LHCN-M2 (cell line): ENCODE measurements at places on chromosomes 11 and 22.

- no peak for DNase-seq
These were observed 79.5 kb downstream of the ST3GAL4 start for GRCh38 chr11:126434950-126435335.

- DNase-seq = no peak
These were observed 6.2 kb downstream of the STIM1 start for GRCh38 chr11:3861683-3862082.

DNA sequence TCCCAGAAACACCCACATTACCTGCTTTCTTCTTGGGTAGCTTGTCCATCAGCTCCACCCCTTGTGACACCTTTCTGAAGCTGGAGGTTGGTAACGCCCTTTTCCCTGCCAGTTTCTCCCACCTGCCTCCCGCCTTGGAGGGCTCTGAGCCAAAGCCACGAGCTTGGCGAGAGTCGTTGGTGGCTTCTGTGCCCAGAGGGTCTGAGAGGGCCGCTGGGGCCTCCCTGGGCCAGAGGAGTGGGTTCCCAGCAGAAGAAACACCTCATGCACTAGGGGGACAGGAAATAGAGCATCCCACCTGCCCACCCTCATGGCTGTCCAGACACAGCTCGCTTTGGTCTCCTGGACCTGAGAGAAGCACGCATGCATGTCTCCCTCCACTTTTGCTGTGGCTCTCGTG lies 37.9 kb downstream of the B3GAT1 start:
- DNase-seq = no peak

- no peak for DNase-seq
These were observed 446.5 kb downstream of the AASDHPPT start for GRCh38 chr11:106523921-106524320.

GRCh38 chr11:124656774-124657630 lies 16.5 kb downstream of the SIAE start:
- DNase-seq = no peak

- DNase-seq = no peak
These were observed 203.9 kb upstream of the BLID start for GRCh38 chr11:122319691-122320620.

DNA sequence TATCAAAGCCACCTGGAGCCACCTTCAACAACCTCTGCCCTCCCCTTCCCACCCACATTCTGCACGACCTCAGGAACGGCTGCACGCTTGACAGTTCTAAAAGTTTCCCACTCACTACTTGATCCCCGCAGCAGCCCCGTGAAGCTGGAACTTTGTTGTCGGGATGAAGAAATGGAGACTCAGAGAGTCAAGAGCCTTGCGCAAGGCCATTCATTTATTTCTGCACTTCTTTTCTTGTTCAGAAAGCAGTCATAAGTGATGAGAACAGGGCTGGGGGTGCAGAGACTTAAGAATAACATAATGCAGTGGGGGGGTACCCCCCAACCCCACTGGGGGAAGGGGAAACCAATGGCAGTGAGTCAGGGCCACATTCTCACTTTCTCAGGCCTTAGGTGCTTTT lies 2.2 kb upstream of the ZFTA start:
- no peak for DNase-seq

- DNase-seq = no peak
These were observed 31.6 kb downstream of the KCNA4 start for GRCh38 chr11:29985248-29985647.

DNA sequence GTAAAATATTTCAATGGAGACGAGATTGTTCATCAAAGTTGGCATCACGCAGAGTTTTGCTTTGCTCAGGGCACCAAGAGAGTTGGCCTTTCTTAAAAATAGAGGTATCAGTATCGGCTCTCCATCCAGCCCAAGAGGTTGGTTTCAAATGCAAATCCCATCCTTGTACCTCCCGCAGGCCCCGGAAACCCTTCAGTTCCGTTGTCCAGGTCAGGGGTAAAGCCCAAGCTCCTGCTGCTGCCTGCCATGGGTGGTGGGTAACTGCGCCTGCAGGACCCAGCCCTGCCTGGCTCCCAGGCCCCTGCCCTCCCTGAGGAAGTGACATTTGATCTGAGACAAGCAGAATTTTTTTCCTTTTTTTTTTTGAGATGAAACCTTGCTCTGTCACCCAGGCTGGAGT lies 49.3 kb upstream of the RTL6 start:
- no peak for DNase-seq

DNA sequence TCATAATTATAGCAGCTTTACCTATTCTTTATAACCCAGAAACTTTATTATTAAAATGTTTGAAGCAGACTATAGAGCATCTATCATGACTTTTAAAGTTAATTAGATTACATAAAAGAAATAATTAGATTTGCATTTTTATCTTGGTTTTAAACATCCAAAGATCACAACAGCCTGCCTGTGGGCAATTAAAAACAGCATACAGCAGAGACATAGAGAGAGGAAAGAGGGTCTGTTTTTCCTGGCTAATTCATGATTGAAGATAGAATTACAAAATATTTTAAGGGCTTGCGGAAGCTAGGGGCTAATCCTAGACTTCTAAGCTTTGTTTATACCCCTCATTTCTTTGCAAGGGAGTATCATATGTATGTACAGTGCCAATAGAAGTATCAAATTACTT lies 178.1 kb downstream of the SOX6 start:
- no peak for DNase-seq

GRCh38 chr22:48432781-48433518 lies 1394.7 kb downstream of the BRD1 start:
- no peak for DNase-seq

DNA sequence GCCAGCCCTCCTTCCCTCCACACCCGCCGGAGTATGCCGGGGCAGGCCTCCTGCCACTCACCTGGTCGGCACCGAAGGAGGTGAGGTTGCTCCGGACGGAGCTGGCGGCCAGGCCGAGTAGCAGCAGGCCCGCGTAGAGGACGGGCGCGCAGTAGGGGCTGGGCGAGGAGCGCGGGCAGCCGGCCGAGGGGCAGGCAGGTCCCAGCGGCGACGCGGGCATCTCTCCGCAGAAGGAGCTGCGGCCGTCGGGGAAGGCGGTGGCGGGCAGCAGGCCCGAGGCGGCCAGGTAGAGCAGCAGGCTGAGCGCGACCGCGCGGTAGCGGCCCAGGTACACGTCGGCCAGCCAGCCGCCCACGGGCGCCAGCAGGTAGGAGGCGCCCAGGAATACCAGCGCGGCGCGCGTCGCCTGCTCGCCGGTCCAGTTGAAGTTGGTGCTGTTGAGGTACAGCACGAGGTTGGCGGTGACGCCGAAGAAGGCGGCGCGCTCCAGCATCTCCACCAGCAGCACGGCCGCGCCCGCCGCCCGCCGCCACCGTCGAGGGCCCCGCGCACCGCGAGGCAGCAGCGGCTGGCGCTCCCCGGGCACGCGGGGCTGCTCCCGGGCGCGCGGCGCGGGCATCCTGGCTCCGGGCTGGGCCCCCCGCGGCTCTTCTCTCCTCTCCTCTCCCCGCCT lies 907 bp downstream of the SLC15A3 start:
- no peak for DNase-seq

DNA sequence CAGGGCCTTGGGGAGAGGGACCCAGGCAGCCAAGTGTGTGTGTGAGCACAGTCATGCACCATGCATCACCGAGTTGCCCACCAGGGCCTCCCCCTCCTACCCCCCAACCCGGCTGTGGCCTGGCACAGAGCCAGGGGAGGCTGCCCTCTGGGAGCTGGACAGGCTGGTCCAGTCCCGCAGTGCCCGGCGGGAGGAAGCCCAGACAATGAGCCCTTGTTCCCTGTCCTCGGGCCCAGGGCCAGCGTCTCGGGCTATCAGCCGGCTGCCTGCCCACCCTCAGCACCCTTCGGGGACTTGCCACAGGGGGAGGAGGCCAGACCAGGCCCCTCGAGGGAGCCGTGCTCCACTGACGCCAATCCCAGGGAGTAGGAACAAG lies 4.5 kb downstream of the LRRC75B start:
- no peak for DNase-seq

GRCh38 chr11:3831378-3832239 lies 9.2 kb downstream of the RHOG start:
- DNase-seq = no peak

- DNase-seq = no peak
These were observed 171.5 kb downstream of the RCN1 start for GRCh38 chr11:32262367-32262766.

- no peak for DNase-seq
These were observed 65.4 kb upstream of the ARHGAP32 start for GRCh38 chr11:129257512-129257911.

- DNase-seq = no peak
These were observed 9.9 kb downstream of the IL10RA start for GRCh38 chr11:117996058-117996457.

DNA sequence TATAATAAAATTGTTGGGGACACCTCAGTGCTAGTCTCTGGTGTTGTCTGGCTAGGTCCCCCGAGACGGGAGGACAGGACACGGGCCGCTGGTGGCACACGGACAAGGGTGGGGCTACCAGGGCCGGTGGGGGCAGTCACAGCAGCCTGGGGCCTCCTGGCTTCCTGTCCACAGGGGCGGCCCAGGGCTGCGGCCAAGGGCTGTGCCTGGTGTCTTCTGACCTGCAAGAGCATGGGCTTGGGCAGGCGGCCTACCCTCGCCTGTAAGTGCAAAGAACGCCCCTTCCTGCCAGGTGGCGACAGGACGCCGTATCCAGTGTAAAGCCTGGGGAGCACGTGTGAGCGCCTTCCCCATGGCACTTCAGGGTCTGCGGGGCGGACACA lies 3.6 kb downstream of the LRFN4 start:
- DNase-seq = no peak

DNA sequence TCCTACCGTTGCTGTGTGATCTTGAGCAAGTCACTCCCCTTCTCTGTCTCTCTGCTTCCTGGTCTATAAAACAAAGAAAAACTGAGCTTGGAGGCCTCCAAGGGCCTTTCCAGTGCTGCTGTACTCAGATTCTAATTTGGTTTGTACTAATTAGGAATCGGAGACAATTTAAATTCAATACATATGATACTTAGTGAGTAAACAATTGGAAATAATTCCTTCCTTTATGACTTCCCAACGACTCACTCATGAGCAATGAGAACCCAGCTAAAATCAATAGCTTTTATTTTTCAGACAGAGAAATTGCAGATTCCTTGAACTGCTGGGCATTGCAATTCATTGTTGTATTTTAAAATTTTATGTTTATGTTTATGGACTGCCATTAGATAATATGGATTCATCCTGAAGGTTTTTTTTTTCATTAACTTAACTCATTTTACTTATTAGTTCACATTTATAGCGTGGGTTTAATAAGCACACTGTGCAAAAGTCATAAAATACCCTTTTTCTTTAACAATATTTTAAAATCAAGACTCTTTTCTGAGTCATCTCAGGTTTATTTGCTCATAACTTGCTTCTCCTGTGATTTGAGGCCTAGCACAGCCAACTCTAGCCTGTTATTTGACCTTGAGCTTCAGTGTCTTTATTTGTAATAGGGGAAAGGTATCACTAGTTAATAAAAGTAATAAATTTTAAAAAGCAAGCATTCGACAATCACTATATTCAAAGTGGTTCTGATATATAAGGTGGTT lies 95.8 kb downstream of the TP53I11 start:
- no peak for DNase-seq

DNA sequence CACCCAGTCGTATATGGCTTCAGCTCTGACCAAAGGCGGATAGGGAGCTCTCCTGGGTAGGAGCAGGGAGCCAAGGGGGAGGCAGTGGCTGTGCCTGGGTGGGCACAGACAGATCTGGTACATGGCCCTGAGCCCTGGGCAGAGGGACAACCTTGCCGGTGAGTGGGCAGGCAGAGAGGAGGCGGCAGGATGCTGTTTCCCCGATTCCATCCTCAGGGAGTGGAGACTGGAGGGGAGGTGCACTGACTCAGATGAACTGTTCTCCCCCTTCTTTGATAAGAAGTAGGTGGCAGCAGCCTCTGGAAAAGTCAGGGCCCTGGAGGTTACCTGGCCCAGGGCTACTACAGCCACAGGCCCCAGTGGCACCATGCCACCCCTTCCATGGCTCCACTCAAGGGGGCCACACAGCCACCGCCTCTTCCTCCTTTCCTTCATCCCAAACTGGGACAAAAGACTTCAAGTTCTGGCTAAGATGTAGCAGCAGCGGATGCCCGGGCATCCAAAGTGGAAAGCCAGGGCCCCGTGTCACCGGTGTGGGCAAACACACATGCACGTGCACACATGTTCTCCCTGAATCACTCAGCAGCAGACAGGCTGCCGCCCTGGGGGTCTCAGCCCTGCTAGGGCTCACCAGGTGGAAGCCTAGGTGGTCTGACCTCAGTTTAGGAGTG lies 13.4 kb downstream of the CXCR5 start:
- no peak for DNase-seq

DNA sequence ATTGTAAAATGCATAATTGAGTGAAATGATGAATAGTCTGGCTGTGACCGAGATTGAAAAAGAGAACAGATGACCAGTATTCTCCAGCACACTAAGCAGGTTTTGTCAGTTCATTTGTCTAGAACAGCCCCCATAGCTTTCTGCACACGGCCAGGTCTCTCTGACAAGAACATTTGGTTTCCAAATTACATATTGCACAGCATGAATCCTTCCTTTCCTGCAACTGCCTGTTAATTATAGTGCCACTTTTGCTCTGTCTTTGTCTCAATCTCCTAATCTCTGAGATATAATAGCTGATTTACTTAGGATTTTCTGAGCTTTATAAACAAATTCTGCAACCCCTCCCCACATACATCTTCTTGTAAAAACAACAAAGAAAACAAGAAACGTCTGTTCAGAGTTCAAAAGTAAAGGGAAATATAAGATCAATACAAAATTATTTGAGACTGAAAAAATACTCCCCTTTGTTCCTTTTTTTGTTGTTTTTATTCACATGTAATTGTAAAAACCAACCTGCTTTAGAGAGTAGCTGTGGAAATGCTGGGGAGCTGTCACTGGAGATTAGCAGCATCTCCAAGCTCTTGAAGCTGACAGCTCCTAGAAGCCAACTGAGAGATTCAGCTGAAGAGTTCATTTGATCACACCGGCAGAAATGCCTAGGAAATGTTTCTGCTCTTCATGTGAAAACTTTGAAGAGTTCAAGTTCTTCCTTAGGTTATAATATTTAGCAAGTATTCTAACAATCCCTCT lies 998.1 kb downstream of the DLG2 start:
- no peak for DNase-seq

- no peak for DNase-seq
These were observed 97.7 kb downstream of the ARFGAP2 start for GRCh38 chr11:47078751-47079521.

DNA sequence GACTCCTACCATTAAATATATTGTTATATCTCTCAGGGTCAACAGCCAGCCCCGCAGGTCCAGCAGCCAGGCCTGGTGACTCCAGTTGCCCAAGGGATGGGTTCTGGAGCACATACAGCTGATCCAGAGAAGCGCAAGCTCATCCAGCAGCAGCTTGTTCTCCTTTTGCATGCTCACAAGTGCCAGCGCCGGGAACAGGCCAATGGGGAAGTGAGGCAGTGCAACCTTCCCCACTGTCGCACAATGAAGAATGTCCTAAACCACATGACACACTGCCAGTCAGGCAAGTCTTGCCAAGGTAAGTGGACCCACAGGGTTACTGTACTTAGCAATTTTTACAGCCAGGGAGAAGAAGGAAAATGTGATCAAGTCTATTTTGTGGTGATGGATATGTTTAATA lies 35.1 kb downstream of the EP300 start:
- no peak for DNase-seq

- peak; percentile 12 for DNase-seq
These were observed 55.3 kb downstream of the C22orf42 start for GRCh38 chr22:32103658-32104315.
